ENCODE measurements at places on chromosomes 12 and 14.
A peak's percentile ranks its signal among the peaks of the same experiment; 100 is the strongest.

DNA sequence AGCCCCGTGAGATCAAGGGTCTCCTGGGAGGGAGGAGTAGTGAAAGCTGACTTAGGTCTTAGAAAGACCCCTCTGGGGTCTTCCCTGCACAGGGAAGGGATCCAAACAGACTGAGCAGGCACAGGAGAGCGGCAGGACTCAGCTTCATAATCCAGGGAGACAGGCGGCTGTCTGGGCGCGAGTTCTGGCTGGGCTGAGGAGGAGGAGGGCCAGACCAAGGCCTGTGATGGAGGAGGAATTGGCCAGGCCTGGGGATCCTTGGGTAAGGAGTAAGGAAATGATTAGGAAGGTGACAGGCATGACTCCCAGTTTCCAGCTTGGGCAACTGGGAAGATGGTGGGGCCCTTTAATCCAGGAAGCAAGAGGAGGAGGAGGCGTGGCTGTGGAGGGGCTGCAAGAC is 93.1 kb downstream of the DICER1 start:
- DNase-seq, result no peak

DNA sequence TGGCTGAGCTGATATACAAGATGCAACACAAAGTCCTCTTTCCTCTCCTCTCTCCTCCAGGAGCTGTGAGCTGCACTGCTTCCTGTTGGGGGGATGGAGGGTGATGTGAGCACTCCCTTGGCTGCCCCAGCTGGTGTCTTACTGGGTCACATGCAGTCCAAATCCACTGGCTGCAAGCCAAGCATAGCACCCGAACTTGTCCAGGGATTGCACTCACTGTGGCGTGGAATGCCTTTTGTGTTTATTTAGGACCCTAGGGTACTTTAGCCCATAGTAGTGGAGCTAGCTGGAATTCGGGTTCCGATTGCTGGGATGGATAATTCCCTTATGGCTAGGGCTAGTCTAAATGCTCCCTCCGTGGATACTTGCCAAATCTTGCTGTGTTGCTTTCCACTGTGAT is 424.9 kb upstream of the SYT1 start:
- DNase-seq, result no peak

GRCh38 chr14:21734457-21735074 is 60.9 kb upstream of the OR4E1 start:
- DNase-seq, result peak; percentile 35

GRCh38 chr14:103206023-103206481 is 82.8 kb downstream of the TNFAIP2 start:
- no peak for DNase-seq

- no peak for DNase-seq
Measured at GRCh38 chr14:81268016-81268416, 47.3 kb upstream of the GTF2A1 start.

DNA sequence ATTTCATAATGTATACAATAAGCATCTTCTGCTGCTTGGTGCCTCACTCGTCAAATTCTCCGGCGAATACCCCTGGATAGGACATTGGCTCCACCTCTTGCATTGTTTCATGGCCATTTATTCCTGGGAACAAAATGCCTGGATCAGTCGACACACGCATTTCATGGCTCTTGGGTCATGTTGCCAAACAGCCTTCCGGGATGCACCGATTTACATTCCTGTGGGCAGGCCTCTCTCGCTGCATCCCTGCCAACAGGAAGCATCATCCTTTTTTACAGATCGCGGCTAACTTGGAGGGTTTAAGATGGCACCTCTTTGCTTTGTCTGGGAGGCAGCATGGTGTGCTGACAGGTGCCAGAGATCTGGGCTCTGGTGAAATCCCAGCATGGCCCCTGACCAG is 32.7 kb upstream of the RIMBP2 start:
- no peak for DNase-seq

DNA sequence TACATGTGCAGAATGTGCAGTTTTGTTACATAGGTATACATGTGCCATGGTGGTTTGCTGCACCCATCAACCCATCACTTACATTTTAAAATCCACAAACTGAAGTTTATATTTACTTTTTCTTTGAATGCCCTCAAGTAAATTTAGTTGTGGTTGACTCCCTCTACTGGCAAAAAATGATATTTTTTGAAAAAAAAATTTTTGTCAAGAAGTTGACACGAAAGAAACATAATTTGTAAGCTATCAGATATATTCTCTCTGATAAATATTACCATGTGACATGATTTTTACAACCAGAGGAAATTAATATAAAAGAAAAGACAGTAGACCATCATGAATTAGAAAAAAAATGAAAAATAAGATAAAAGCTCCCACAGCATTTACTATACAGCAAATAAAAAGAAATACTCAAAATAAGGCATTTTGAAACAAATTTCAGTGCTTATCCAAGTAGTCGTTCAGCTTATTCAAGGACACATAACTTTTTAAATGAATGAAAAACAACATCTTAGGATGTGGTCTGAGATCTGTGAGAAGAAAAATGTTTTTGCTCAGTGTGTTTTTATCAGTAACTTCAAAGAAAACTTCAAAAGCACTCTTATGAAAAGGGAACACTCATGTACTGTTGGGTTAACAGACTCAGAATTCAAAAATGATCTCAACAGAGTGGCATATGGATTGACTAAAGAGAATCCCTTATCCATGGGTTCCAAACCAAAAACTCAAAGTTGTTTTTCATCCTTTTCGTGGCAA is 30.0 kb upstream of the GRIP1 start:
- no peak for DNase-seq

DNA sequence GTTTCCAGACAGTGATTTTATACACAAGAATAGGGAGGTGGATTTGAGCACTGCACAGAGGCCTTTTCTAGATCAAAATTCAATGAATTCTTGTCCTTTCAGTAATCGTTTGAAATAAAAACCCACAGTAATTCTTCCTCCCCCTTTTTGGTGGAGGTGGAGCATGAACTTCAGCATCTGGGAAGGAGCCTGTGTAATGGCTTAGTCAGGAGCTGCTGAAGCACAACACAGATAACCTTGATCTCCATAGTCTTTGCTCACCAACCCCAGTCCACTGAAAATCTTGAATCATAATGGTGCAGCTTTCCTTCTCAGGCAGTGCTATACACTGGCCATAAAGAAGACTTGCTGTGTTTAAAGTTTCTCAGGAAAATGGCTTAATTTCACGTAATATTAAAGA is 6.4 kb upstream of the TBPL2 start:
- no peak for DNase-seq

GRCh38 chr14:90344331-90345238 is 12.8 kb upstream of the NRDE2 start:
- DNase-seq, result no peak

DNA sequence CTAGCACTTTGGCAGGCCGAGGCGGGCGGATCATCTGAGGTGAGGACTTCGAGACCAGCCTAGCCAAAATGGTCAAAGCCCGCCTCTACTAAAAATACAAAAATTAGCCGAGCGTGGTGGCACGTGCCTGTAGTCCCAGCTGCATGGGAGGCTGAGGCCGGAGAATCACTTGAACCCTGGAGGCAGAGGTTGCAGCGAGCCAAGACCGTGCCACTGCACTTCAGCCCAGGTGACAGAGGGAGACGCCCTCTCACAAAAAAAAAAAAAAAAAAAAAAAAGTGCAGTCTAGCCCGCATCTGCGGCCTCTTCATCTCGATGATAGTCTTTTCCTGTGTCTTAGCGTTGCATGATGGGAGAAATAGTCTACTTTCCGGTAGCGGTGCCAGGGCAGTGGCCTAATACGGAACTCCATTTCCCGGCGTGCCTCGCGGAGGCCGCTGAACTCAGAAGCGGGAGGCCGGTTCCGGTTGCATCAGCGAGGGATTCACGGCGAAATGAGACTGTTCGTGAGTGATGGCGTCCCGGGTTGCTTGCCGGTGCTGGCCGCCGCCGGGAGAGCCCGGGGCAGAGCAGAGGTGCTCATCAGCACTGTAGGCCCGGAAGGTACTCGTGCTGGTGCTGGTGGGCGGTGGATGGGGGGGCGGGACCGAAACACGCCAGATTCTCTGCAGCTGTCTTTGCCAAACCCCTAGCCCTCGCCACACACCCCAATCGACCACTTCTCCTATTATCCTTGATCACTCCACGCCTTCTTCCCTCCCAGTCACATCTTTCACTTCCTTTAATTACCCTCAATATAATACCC is at the start of gene MARS1:
TSS of gene MARS1 (plus strand) at position 472 of the 805 bp plus-strand sequence. CDS start at position 495, 23 bp downstream.
- DNase-seq, result peak; percentile 83

GRCh38 chr12:64124511-64125197 is 97.4 kb downstream of the KICS2 start:
- DNase-seq, result no peak

DNA sequence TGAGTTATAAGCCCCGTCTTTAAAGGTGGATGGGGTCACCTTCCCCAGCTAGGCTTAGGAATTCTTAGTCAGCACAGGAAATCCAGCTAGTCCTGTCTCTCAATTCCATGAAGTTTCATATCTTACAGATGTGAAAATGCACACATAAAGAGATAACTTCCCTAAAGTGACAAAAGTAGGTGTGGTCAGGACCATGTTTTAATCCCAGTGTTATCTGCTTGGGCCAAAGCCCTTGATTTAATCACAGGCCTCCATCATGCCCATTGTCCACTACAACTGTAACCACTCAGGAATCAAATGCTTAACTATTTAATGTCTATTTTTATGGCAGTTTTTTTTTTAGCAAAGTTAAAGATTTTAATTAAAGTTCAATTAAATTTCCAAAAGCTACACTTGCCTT is 194.4 kb upstream of the BTG1 start:
- no peak for DNase-seq

DNA sequence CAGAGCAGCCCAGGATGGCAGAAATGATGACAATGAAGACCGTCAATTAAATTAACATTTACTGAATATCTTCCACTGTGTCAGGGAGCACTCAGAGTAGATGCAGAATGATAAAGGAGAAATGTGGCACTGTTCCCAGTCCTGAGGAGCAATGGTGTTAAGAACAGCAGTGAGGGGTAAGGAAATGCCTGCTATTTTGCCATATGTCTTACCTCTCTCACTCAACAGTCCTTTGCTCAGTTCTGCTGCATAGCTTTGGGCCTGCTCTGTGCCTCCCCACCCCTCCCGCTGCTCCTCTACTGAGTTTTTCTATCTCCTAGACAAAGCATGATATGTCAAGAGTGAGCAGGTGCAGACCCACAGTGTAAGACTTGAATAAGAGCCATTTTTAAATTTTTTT is 318.8 kb downstream of the NAV3 start:
- DNase-seq, result no peak

DNA sequence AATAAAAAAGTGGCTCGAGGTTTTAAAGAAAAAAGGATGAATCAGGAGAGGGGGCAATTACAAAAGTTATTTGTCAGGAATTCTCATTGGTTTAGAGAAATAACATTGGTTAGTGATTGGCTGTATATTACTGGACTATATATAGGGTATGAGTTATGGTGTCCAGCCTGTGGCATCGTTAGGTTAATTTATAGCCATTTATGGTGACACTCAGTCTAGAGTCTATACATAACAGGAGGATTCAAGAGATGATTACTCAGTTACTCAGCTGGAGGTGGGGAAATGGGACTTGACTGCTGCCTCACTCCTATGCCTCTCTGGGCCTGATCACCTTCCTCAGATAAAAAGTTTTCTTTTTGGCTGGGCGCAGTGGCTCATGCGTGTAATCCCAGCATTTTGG is 25.6 kb upstream of the NFYB start:
- no peak for DNase-seq

DNA sequence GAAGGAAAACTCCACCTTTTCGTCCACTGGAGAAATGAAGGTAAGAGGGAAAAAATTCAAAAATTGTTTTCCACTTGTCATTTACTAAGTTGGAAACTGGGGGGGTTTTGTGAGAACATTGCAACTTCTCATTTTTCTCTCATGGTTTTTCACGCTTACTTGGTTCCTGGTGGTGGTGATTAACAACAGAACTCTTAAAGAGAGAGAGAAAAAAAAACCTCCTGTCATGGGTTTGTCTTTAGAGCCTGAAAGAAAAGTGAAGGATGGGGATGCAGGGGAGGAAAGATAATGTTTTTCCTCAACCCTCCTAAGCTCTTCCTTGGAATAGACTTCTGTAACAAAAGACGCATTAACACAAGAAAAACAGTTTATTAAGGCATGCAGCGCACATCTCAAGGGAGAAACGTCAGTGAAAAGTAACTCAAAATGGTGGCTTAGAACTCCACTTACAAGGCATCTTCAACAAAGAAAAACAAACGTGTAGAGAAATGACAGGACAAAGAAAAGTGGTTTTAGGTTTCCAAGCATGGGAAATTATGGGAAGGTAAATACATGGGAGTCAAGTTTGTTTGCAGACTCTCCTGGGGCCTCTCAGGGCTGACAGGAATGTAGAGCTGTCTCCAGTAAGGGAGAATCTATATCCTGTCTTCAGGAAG is 81.9 kb upstream of the ATF7IP start:
- no peak for DNase-seq

- no peak for DNase-seq
Measured at GRCh38 chr12:56061982-56062381, 18.0 kb upstream of the ERBB3 start.

DNA sequence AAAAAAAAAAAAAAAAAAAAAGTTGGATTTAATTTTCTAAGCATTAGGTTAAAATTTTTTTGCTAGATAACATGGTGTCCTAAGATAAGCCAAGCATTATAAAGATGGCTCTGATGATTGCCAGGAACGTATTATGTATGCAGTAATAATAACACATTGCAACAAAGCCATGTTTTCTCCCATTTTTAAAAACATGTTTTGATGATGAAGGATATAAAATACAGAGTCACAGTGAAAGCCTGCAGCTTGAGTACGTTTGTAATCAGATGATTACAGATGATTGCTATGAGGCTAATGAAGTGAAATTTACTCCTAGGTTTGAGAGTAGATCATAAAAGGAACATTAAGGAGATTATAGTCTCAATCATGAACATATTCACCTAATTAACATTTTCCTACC is 13.3 kb upstream of the WDR89 start:
- DNase-seq, result no peak

DNA sequence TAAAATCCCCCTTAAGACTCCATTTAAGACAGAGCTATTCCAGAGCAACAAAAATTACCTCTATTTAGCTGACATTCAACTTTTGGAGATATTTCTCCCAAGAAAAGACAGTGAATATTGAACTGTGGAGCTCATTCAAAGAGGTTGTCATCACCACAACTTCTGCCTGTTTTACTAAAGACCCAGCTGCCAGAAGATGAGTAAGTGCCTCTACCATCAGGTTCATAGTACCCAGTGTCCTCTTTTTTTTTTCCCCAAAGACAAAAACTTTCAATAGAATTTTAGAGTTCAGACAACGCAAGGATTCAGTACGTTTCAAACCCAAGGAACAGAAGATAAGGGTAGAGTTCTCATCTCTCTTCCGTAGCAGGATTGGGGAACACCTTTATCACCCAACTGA is 461.3 kb downstream of the BCAT1 start:
- no peak for DNase-seq
